ENCODE measurements at places on chromosomes 3 and 15.

DNA sequence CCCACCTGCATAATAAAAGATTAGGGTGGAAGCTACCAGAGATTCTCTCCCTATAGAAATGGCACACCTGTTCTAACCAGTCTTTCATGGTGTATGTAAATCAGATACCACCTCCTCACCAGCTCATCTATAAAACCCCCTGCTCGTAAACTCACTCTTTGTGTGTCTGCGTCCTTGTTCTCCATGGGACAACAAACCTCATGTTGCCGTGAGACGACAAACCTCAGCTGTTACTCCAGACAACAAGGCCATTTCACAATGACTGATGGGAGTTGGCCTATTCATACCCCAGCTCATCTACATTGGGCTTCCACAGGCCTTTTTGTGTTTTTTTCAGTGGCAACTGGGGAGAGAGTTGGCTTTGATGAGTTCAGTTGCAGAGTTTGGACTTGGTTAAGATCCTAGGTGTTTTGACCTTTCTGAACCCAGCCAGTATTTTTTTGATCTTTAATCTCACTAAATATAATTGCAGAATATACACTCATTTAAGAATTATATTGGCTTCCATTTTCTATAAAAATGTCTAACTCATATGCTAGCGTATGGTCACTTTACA is 96.6 kb upstream of the LRIG1 start:
- no peak for DNase-seq

DNA sequence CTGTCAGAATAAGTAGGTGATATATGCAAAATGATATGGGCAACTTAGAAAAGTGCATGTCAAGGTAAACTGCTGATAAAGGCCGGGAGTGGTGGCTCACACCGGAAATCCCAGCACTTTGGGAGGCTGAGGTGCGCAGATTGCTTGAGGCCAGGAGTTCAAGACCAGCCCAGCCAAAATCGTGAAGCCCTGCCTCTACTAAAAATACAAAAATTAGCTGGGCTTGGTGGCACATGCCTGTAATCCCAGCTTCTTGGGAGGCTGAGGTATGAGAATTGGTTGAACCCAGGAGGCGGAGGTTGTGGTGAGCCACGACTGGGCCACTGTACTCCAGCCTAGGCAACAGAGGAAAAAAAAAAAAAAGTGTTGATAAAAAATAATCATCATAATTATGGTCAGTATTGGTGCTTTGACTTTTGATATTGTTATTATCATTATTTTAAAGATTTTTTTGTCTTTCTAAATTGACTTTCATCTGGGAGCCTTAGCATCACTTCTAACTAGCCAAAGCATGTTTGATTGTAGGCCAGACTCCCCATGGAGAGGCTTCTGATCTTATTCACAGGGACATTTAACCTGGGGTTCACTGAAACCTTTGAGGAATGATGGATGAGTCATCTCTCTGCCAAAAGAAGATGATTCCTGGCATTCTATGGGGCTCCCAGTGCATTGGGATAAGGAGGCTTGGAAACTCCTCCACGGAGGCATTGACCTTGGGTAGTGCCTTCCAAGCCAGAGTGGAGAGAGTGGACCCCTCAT is 5.6 kb downstream of the ZBTB38 start:
- DNase-seq = peak; percentile 64

DNA sequence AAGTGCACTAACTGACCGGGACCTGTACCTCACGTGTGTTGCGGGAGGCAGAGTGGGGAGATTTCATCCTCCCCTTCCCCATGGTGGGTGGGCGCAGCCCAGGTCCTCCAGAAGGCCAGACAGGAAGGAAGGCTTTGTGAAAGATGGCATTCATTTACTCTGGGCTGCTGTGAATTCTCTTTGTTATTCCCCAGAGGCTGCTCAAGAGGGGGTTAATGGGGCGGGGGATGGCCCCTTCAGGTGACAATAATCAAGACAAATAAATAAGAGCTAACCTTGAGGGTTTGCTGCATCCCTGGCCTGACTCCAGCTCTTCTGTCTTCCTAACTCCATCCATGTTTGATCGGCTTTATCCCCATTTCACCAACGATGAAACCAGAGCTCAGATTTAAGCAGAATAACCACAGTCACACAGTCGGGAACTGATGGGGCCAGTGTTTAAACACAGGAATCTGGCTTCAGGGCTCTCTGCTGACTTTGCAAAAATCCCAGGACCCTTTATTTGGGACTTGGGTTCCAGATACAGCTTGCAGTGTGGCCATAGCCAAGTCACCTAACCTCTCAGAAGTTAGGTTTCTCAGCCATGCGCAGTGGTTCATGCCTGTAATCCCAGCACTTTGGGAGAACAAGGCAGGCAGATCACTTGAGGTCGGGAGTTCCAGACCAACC is 16.5 kb downstream of the PIF1 start:
- DNase-seq = no peak

DNA sequence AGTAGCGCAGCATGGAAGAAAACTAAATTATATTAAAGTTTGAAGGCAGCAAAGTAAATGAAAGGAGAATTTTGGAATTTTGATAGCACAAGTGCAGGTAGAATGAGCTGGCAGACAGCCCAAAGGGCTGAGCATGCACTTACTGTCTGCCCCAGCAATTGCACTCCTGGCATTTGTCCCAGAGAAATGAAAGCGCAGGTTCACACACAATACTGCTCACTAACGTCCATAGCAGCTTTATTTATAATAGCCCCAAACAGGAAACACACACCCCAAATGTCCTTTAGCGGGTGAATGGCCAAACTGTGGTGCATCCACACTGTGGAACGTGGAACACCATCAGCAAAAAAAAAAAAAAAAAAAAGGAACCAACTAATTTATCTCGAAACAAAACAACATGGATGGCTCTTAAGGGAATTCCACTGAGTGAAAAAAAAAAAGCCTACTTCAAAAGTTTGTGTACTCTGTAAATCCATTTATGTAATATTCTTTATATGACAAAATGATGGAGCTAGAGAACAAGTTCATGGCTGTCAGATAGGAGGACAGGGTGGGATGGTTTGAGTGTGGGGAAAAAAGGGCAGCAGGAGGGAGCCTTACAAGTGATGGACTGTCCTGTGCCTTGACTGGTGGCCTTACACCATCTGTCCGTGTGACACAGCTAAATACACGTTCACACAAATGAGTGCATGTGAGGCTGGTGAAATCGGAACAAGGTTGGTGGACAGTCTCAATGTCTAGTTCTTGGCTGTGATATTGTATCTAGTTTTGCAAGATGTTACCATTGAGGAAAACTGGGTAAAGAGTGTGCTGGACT is 6.0 kb upstream of the TM2D3 start:
- no peak for DNase-seq

DNA sequence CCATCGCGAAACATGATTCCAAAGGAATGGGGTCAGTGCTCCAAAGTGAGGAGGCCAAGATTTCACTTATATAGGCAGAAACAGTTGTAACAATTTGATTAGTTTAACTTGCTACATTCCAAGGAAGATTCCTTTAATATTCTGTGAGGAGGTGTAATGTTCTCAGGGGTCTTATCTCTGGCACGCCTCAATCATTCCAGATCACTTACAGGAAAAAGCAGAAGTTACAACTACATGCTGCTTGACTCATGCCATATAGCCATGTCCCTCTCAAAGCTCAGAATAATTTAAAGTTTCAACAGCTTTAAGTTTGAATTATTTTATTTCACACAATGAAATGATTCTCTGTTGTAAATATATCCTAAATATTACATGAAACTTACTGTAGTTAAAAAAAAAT is 3.5 kb upstream of the FYTTD1 start:
- no peak for DNase-seq

- DNase-seq = no peak
Observed at GRCh38 chr3:29644261-29644660, 363.4 kb downstream of the RBMS3 start.

- no peak for DNase-seq
Observed at GRCh38 chr15:70562906-70563305, 200.5 kb downstream of the UACA start.

GRCh38 chr15:40512440-40512839 is 41.7 kb downstream of the CHST14 start:
- DNase-seq = no peak

DNA sequence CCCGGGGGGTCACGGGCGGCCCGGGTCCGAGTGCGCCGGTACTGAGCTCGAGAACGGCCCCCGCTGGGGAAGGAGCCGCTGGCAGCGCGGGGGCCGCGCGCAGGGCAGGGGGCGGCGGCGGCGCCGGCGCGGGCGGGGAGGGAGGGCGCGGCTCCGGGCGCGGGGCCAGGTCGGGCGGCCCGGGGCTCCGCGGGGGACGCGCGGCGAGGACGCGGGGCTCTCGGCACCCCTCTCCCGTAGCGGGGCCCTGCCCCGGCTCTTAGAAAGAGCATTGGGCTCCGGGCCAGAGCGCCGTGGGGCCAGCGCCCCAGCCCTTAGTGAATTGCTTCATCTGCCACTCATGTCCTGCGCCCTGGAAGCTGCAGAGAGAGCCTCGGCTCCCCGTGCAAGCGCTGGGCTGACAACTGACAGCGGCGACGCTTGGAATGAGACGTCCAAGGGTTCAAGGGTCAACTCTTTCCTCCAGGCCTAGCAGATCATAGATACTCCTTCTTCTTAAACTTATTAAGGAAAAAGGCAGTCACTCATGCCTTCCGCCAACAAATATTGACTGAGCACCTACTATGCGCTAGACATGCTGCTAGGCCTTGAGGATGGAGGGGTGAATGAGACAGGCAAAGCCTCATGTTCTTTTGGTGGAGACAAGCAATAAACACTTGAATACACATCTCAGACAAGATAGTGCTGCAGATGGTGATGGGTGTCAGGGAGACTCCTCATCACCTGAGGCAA is 140.8 kb downstream of the SMAD6 start:
- no peak for DNase-seq

DNA sequence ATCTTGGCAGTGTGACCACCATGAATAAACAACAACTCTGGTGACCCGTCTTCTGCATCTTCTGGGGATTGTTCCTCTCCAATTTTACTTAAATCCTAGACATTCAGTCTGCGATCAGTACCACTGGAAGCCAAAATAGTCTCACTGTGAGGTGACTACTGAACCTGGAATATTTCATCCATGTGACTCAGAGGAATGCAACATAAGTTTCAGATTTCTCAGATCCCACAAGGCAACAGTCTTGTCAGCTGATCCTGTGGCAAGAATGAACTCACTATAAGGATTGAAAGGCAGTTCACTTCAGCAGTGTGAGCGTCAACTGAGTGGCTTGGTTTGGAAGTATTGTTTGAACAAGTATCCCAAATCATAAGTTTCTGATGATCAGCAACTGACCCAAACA is 13.2 kb downstream of the NSUN3 start:
- no peak for DNase-seq

- DNase-seq = no peak
Observed at GRCh38 chr3:126959921-126960603, 22.9 kb upstream of the PLXNA1 start.

- no peak for DNase-seq
Observed at GRCh38 chr3:142226474-142226873, 1.1 kb upstream of the GK5 start.

DNA sequence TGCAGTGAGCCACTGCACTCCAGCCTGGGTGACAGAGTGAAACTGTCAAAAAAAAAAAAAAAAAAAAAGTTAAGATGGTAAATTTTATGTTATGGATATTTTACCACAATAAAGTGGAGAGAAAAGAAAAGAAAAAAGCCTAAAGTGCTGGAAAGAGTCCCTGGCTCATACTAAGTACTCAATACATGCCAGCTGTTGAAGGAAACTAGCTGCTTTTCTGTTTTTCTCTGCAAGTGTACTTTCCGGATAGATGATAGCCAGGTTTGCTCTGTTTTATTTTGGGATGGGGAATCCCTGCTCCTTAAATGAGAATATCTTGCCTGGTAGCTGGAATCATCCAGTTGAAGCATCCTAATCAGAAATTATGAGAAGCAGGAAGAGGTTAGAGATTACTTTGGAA is 10.9 kb downstream of the EID1 start:
- no peak for DNase-seq

- no peak for DNase-seq
Observed at GRCh38 chr15:41581110-41581509, 22.1 kb downstream of the TYRO3 start.

- no peak for DNase-seq
Observed at GRCh38 chr3:31077826-31078225, 183.4 kb upstream of the GADL1 start.

GRCh38 chr3:186053954-186054791 is 54.7 kb downstream of the ETV5 start:
- no peak for DNase-seq

GRCh38 chr3:64331605-64332004 is 106.3 kb upstream of the PRICKLE2 start:
- no peak for DNase-seq

- DNase-seq = no peak
Observed at GRCh38 chr15:58486062-58486461, 54.3 kb downstream of the LIPC start.

DNA sequence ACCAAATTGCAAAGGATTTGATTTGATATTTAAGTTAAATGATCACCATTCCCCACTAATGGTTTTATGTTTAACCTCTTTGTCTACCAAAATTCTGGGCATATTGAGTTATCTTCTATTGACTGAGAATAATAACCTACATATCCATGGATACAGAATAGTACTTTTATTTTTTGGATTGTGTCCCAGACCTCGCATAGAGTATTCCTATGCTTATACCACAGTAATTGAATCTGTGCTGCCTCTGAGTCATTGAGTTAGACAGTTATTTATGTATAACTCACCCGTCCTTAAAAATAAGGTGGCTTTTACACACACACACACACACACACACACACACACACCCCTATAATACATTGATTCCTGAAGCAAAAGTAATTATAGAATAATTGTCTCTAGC is 690.1 kb upstream of the BCHE start:
- no peak for DNase-seq

DNA sequence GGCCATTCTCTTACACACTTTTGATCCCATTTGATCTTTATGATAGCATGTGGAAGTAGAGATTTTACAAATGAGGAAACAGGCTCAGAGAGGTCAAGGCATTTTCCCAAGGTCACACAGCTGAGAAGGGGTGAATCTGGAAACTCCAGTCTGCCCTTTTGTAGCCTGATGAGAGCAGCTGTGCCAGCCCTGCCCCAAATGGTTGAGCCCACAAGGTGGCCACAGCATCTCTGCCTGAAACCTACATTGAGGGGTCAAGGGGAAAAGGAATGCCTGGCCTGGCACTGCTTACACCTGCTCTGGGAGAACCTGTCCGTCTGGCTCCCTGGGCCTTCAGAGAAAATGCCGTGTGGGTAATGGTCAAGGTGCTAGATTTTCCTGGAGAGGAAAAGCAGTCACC is 200.2 kb upstream of the LINGO1 start:
- DNase-seq = no peak

GRCh38 chr3:51374456-51374855 is 10.6 kb upstream of the MANF start:
- DNase-seq = no peak

GRCh38 chr3:32249184-32249782 is 10.8 kb downstream of the CMTM8 start:
- DNase-seq = no peak

GRCh38 chr3:186261638-186262037 is 100.4 kb downstream of the DGKG start:
- no peak for DNase-seq

Measured in iPS DF 6.9 (cell line).